NCI-H1930 (cell line): ENCODE measurements at places on chromosomes 3 and 15.

GRCh38 chr15:80444680-80445251, 40.6 kb downstream of the ARNT2 start:
- DNase-seq, result no peak

DNA sequence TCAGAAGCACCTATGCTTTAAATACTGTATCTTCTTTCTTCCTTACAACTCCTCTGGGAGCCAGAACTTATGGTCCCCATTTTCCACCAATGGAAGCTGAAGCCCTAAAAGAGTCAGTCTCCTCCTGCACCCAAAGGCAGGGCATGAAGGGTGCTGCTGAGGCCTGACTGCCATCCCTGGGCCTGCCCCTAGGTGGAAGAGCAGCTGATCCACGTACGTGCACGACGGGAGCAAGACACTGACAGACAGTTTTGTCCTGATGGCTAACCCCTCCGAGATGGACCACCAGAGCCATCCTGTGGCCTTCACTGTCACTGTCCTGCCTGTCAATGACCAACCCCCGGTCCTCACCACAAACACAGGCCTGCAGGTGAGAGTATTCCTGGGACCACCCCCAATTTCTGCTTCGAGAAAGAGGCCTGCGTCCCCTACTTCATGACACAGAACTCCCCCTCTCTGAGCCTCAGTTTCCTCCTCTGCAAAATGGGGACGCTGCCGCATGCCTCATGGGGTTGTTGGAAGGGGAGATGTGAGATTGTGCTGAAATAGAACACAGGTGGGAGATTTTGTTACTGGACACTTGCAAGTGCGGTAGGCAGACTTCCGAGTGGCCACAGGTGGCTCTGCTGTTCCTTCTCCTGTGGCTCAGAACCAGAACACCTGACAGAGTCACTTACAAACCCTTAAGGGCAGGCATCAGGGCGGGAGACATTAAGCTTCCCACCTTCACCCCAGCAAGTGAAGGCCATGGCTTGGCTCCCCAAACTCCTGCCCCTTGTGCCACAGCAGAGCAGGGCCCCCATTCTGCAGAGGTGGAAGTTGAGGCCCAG, 175.4 kb downstream of the TBC1D2B start:
- DNase-seq, result no peak

- DNase-seq, result no peak
Measured at GRCh38 chr15:99721104-99721778, 12.0 kb downstream of the LYSMD4 start.

- no peak for DNase-seq
Measured at GRCh38 chr15:95497634-95498033, 832.9 kb upstream of the NR2F2 start.

GRCh38 chr15:26438718-26439117, 334.1 kb downstream of the GABRB3 start:
- no peak for DNase-seq

DNA sequence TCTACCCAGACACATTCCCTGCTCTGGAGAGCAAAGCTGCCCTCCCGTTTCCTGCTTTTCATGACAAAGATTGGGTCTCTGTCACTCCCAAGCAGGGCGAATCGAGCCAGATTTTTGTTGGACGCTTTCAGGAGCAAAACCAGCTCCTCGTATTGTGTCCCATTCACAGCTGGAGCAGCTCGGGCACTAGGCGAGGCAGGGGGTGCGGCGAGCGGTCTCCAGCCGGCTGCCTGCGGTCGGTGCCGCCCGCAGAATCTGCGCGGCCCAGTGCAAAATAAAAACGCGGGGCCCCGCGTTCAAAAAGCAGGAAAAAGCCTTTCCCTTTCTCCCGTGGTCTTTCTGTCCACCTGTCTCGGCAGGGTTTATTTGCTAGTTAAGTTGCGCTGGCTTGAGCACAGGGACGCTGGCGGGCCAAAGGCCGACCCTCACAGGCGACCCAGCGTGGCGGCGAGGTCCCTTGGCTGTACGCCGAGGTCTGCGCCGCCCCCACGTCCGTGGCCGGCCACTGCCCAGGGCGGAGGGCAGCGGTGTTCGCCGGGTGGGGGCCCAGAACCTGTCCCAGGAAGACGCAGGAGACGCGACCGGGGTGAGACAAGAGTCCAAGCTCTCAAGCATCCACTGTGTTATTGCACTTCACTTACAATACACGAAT, 71.2 kb downstream of the CYP19A1 start:
- DNase-seq, result no peak

DNA sequence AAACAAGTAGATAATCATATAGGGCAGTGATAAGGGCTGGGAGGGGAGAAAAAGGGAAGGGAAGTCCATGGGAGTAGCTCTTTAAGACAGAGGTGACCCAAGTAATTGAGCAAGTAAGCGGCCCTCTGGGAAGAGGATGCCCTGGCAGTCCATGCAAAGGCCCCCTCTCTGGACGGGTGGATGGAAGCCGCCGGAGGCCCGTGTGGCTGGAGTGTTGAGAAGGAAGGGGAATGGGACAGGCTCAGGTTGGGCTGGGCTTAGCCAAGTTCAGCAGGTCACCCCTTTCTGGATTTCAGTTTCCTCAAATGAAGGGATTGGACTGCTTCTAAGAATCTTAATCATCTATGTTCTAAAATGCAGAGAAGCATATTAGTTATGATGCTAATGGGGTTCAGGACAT, 32.4 kb upstream of the TRPM1 start:
- no peak for DNase-seq

- no peak for DNase-seq
Measured at GRCh38 chr15:39465843-39466749, 114.8 kb upstream of the THBS1 start.

DNA sequence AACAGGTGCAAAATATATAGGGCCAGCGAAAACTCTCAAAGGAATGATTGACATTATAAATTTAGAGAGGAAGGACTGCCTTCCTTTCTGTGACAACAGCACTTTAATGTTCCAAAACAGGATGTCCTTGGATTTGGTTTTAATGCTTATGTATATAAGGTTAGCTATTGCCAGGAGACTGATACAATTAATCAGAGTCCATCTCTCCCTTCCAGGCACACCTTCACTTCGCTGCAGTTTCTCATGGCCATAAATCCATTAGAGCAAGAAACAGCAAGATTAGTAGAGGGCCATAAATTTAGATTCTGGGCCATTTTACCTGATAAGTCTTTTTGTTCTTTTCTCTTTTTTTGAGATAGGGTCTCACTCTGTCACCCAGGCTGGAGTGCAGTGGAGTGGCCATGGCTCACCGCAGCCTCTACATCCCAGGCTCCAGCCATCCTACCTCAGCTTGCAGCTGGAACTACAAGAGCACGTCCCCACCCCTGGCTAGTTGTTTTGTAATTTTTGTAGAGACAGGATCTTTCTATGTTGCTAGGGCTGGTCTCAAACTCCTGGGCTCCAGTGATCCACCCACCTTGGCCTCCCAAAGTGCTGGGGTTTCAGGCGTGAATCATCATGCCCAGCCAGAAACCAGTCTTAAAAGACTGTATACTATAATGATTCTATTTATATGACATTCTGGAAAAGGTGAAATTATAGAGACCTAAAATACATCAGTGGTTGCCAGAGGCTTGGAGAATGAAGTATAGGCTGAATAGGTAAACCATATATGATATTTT, 15.7 kb upstream of the TFRC start:
- DNase-seq, result no peak

- no peak for DNase-seq
Measured at GRCh38 chr3:150755902-150756301, 7.1 kb downstream of the SIAH2 start.
